H1 (cell line): ENCODE measurements at places on chromosomes 3 and 15. TPM values are rescaled to one million over a fixed set of nuclear protein-coding genes. Genes with fewer than 3 reads are reported as not detected.
A peak's percentile ranks its signal among the peaks of the same experiment; 100 is the strongest.

DNA sequence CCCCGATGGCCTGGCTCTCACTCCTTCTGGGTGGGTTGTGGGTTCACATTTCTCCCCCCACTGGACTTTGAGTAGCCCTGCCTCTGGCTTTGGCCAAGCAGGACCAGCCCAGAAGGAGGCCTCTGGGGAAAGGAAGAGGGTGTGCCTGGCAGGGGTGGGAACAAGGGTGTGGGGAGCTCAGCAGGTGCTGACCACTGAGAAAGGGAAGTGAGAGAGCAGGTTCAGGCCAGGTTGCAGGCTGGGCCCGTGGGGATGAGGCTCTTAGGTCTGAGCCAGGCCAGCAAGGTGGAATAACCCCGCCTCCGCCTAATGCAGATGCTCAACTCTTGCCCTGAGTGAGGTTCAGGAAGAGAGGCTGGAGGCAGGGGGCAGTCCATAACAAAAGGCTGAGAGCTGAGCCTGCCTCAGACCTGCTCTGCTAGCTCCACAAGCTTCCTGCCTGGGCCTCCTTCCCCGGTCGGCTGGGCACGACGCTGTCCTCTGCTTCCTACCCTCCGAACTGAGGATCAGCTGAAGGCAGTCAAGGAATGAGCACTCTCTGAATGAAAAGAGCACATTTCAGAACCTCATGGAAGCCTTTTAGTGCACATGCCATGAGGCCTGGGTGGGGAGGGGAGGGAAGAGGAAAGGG lies 82.7 kb downstream of the TLE3 start:
- peak; percentile 51 for DNase-seq

DNA sequence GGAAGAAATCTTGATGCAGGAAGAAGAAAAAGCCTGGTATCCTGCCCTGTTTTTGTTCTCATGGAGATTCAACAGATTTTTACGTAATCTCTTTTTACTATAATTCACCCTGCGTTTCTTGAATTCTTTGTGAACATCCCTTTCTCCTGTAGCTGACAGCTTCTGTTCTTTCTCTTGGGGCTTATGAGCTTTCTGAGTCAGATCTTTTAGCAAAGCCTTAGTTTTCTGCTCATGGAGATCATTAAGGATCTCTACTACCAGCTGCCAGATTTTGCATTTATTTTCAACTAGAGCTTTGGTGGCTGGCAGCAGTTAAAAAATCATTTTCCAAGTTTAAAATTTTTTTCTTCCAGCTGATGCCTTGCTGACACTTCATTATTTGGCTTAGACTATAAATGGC lies 51.6 kb downstream of the MOBP start:
- no peak for DNase-seq

DNA sequence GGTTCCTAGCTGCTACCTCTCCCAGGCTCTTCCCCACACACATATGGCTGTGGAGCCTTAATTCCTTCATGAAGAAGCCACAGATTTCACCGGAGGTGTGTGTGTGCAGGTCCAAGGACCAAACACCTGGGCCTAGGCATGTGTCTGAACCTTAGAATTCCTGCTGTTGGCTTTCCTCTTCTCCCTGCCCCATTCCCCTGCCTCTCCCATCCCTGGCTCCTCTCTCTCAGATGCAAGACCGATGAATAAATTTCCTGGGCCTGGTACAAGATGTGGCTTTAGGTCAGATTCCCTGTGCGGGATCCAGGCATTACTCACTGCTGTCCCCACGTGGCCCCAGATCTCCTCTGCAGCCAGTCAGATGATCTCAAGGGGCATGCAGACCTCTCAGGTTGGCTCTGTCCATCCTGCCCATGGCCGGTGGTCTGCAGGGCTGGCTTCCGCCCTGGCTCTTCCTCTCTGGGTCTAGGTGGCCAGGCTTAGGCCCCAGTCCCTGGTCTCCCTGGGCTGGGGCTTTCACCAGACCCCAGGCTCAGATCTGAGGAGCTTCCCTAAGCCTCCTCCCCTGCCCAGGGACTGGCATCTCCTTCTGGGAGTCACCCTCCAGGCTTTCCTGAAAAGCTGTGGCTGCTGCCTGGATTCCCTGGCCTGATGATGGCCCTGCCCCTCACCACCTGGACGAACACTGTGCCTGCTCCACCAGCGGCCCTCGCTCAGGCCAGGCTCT lies 20.5 kb downstream of the CCR9 start:
- DNase-seq: no peak

FEZF2 gene
- not detected in 2 replicates for total RNA-seq

GOLGA8T gene
- total RNA-seq: 1.0 and 1.5 TPM in 2 replicates

- DNase-seq: no peak
Observed at GRCh38 chr3:56939834-56940233, 120.6 kb upstream of the SPATA12 start.

GRCh38 chr3:120169407-120169806 lies 75.2 kb upstream of the GSK3B start:
- no peak for DNase-seq

GRCh38 chr3:39260957-39261356 lies 18.9 kb downstream of the CX3CR1 start:
- DNase-seq: no peak

DNA sequence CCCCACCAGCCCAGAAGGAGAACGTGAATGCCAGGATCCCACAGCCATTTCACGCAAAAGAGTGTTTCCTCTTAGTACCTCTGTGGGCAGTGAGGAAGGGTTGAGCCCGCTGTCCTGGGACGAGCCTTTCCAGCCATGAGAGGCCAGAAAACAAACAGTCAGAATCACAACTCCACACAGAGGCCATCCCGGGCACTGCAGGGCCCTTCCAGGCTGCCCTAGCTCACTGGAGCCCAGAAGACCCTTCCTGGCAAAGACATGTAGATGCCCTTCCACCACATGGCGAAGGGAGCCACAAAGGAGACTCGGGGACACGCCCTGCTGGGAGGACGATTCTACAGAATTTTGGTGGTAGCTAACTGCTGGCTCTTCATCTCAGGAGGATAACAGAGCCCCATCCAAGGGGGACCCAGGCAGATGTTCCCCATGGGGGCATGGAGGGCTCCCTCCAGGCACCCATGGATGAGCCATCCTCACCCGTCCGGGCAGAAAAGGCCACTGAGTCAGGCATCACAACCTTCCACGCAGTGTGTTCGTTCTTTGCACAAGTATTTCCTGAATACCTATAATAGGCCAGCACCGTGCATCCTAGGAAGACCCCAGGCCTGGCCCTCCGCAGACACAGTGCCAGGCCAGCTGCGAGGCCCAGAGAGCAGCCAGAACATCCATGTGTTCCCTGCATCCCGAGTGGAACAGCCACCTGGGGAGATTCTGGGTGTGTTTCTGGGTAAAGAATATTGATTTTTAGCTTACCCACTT lies 47.2 kb downstream of the SLC12A8 start:
- DNase-seq: peak; percentile 73

DNA sequence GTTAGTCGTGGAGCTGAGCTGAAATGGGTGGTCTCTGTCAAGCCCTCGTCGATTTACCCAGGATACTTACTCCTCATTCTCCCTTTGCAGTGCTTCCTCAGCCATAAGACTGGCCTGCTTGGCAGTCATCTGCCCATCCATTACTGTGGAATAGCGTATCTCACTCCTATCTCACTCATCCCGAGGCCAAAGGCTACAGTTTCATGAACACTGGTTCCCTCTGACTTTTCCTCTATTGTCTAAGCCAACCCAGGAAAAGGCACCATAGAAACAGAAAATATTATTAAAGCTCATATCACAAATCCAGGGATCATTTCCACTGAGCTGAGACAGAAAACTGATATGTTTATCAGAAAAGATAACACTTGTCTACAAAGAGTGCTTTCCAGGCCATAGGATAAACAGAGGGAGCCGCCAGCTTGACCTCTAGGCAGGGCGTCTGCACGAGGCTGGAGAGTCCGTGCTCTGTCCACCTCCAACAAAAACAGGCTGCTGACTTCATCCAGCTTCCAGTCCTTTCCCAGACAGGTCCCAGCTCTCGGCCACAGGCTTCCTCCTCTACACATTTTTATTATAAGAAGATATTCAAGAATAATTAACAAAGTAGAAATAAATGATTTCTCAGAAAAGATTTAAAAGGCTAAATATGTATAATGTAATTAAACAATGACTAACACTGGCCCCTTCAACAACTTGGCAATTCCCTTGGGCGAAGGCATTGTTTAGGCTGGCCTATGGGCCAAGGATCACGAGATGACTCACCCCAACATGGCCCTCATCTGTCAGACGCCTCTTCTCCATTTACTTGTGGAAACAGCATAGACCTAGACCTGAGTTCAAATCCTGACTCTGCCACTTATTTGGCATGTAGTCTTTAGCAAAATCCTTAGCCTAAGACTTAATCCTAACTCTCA lies 27.4 kb upstream of the BOC start:
- DNase-seq: no peak

DNA sequence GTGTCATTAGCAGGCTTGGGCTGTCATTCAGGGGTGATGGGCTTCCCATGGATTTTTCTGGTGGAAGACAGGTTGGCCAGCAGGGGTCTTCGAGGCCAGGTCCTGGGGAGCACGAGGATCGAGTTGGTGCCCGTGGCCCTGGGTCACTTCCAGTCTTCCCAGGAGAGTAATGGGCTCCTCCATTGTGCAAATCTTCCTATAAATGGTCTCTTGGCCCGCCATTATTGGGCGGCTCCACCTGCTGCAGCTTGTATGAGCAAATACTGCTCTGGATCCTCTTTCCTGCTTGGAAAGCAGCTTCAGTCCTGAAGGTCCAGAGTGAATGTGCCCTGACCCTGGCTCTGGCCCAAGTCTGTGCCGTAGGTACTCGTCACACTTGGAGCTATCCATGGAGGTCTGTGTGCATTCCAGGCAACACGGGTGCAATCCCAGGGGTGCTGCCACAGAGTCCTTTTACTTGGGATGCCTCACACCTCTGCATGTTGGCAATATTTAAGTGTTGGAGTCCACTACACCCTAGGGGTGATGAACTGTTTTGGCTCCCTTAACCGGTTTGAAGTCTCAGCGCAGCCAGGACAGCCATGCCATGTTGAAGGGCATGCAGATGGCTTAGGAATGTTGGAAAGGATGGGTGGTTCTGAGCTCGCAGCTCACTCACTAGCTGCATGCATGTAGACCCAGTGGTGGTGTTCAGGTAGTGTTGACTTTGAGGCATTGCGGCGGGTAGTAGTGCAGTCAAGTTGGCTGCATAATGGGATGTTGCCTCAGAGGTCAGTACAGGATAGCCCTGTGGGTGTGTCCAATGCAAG lies 97.6 kb downstream of the SNRPN start:
- no peak for DNase-seq

GRCh38 chr3:15470261-15470660 lies 42.9 kb downstream of the EAF1 start:
- DNase-seq: peak; percentile 13

DNA sequence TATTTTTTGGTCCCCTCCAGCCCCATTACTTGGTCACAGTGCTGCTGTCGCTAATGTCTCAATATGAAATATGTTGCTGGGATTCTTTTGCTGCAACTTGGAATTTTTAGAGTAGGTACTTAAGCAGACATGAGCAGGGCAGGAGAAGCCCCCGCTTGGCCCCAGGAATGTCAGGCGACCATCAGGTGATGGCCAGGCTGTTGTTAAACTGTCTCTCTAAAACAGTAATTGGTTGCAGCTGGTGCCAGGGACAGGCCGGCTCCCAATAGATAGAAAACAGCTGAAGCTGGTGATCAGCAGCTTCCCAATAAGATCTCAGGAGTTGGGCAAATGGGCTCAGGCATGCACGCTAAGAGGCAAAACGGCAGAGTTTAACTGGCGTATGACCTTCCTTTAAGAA lies 329.9 kb upstream of the TBL1XR1 start:
- DNase-seq: no peak

DNA sequence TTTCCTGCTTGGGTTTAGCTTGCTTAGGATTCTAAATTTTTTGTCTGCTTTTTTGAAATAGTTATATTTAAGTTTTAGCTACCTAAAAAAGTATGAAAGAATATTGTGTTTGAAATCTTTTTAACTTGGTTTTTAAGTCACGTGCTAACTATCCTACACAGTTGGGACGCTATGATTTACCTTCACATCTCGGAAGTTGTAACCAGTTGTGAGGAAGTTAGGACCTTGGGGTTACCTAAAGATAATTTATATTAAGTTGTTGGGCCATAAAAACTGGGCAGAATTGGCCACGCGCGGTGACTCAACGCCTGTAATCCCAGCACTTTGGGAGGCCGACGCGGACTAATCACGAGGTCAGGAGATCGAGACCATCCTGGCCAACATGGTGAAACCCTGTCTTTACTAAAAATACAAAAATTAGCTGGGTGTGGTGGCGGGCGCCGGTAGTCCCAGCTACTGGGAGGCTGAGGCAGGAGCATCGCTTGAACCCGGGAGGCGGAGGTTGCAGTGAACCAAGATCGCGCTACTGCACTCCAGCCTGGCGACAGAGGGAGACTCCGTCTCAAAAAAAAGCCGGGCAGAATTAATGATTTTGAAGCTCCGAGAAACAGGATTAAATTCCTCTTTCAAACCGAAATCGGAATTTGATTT lies 1.0 kb downstream of the ZFAND6 start:
- no peak for DNase-seq

DNA sequence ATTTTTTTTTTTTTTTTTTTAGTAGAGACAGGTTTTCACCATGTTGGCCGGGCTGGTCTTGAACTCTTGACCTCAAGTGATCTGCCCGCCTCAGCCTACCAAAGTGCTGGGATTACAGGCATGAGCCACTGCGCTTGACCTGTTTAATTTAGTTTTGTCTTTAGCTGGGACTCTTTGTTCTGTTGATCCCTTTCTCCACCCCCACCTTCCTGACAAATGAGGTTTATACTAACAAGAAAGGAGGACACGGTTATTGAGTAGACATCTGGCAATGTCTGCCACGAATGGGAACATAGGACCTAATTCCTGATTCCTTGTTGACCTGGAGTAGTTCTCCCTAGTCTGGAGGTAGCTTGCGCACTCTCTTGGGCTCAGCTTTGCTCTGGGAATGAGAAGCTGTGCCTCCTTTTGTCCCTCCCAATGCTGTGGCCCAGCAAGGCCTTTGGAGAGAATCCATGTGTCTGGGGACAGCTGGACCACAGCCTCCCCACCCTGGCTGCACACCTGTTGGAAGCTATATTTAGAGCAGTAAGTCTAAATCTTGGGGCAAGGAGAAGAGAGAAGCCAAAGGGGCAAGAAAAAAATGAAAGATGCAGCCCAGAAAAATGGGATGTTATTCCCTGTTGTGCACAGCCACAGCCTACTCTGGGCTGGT lies 53.2 kb upstream of the ADPGK start:
- no peak for DNase-seq

FRMD4B gene
- 5.4 and 7.2 TPM in 2 replicates for total RNA-seq
